ENCODE measurements at places on chromosomes 2 and 18.

- DNase-seq, result no peak
Observed at GRCh38 chr2:154568413-154568812, 130.1 kb upstream of the KCNJ3 start.

DNA sequence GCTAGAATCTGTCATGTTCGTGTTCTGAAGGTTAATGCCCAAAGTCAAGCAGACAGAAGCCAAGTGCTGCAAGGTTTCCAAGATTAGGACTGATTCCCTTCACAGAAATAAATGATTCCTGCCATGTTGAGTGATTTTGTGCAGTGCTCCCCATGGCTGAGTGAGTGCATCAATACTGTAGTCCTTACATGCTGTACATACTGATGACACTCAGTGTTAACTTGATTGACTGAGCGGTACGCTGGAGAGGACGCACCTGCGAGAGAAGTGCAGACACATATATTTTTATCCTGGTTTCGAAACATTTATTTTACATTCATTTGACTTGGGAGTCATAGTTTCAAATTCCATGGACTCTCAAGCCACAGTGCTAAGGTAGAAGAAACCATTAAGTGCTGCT is 92.0 kb downstream of the ASXL3 start:
- DNase-seq, result no peak

- DNase-seq, result no peak
Observed at GRCh38 chr2:79554899-79555298, 42.0 kb downstream of the CTNNA2 start.

DNA sequence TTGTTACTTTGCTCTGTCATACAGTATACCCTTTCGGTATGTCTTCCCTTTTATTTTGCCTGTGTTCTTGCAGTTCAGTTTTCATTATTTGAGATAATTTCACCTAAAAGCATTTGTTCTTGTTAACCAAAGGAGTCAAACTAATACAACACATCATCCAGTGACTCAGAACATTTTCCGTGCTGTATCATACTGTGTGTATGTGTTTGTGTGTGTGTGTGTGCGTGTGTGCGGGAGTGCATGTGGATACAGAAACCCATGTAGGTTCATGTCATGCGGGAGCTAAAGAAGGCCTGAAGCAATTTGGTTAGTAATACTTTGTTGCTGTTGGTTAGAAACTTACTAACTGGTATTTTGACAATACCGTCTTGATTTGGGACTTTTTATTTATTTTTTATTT is 60.0 kb downstream of the CEP192 start:
- DNase-seq, result no peak

DNA sequence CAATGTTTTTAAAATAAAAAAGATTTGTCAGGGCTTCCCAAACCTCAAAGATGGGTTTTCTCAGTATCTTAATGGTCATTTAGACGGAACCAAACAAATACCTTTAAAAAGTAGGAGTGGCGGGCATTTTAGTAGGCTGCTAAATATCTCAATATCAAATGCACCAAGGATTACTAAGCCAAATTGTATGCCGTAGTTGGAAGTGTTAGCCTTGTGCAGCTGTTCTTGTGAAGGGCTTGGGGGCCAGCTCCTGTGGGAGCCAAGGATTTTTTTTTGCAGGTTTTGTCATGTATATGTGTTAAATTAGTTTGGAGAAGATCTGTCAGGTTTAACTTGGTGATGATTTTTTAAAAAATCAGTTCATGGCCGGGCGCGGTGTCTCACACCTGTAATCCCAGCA is 52.1 kb downstream of the ACTR2 start:
- DNase-seq, result no peak

DNA sequence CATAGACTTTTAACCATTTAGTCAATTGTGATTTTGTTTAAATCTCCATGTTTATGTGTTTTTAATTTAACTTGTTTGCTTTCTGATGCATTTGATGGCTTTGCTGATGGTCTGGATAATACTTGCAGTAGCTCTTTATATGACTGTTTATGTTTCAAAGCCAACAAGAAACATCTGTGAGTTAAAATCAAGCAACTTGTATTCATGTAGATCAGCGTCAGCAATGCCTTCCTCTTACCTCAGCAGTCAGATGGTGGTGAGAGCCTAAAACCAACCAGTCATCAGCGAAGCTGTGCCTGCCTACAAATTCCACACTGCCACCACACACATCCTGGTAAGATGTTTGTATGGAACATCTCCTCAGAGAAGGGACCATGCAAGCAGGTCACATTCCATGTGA is 231.9 kb downstream of the PTGR3 start:
- no peak for DNase-seq

- DNase-seq, result no peak
Observed at GRCh38 chr18:42736074-42736473, 379.4 kb downstream of the RIT2 start.

DNA sequence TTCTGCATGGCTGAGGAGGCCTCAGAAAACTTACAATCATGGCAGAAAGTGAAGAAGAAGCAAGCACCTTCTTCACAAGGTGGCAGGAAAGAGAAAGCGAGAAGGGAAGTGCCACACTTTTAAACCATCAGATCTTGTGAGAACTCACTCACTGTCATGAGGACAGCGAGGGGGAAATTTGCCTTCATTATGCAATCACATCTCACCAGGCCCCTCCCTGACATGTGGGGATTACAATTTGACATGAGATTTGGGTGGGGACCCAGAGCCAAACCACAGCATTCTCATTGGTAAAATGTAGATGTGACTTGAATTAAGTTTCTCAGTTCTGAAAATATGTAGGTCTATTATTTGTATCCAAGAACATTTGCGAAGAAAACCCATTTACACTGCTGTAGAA is 854.8 kb downstream of the EPHA4 start:
- no peak for DNase-seq

DNA sequence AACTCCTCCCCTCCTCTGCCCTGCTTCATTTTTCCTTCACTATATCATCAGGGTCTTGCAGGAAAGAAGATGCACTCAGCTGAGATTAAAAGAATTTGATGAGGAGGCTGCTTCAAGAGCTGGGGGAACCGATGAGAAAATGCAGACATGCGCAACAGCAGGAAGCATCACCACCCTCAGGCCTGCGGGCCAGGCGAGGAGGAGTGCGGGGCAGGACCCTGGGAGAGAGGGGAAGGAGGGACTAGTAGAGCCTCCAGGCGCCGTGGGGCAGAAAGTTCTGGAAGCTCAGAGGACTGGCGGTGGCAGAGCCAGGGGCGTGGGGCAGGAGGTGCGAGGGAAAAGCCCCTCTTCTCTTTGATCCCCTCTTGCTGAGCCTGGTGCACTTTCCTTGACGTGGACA is 108.2 kb downstream of the CD226 start:
- no peak for DNase-seq

- no peak for DNase-seq
Observed at GRCh38 chr2:159612255-159612901, 4.0 kb downstream of the BAZ2B start.

- DNase-seq, result no peak
Observed at GRCh38 chr2:40405465-40405864, 46.4 kb downstream of the SLC8A1 start.

DNA sequence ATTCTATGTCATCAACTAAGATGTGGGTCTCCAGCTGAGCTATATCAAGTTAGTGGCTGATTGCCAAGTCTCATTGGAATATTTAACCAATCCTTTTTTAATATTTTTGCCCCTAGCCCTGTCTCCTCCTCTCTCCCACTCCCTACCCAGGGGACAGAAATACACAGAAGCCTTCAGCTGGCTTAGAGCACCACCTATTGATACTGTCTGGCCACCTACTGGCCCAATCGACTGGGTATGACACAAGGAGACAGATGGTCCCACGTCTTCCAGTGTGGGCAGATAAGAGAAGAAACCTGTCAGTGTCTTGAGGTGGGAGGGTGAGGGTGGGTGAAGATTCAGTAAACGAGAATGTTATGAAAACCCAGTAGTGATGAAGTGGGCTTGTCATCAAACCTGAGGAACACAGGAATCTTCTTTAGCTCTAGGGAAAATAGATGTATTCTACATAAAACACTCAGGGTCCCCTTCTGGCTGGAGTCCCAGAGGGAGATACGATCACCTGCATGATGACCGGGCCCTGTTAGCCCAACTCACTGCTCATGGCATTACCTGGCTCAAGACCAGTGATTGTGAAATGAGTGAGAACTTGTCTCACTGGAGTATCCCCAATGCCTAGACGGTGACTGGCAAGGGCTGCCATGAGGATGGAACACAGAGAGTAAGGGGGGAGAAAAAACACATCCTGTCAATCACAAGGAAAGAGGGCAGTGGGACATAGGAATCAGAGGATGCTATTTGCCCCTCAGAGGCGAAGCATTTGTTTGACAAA is 26.7 kb downstream of the POLR1A start:
- DNase-seq, result peak; percentile 43

DNA sequence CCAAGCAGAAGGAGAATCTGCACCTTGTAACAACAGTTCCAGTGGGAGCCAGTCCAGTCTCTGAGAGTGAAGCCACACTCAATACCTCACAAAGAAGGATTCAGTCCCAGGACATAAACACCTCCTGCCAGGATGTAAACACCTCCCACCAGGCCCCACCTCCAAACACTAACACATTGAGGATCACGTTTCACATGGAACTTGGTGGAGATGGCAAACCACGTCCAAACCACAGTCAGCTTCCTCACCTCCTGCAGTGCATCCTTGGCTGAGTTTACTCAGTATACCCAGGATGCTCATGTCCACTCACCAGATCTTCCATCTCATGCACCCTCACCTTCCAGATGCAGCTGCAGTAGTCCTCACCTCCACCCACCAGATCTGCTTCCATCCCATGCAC is 37.8 kb upstream of the TMEM18 start:
- DNase-seq, result no peak

GRCh38 chr2:130825231-130825965 is 11.3 kb upstream of the ARHGEF4 start:
- DNase-seq, result no peak

- DNase-seq, result peak; percentile 76
Observed at GRCh38 chr18:13221869-13222855, 3.6 kb downstream of the LDLRAD4 start.

GRCh38 chr2:64234785-64235184 is 90.6 kb upstream of the PELI1 start:
- no peak for DNase-seq

- no peak for DNase-seq
Observed at GRCh38 chr2:223735035-223735640, 102.2 kb downstream of the AP1S3 start.

DNA sequence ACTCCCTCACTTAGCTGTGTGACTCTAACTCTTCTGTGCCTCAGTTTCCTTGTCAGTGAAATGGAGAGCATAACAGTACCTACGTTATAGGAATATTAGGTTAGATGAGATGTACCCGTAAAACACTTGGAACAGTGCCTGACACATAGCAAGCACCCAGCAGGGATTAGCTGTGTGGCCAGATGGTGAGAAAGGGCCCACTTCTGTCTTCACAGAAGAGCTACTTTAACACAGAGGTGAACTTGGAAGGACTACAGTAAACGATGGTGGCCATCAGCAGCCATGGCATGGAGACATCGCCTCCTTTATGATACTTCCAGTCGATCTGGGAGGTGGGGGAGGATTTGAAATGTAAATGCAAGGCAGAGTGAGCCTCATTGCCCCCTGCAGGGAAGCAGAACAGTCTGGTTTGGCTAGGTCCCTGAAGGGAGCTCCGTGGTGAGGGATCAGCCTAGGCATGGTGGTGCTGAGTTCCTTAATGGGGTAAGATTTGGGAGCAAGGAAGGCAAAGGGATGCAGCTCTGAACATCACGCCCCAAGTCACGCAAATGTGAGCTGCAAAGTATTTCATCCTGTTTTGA is 101.7 kb upstream of the ALPP start:
- DNase-seq, result peak; percentile 49

DNA sequence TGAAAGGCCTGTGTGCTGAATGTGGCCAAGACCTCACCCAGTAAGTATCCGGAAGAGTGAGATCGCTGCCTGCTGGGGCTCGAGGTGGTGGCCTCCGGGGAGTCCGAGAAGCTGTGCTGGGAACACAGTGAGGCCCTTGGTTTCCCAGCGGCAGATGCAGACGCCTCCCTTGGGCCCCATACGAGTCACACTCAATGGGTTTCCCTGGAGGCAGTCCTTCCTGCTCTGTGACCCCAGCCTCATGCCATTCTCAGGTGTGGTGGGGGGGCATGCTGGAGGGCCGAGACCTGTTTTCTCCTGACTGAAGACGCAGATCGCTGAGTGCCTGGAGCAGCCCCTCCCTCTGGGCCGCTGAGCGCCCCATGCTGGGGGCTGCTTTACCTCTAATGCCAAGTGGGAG is 15.7 kb downstream of the CTDP1 start:
- DNase-seq, result no peak

Measured in D341Med (cell line).